ENCODE measurements at places on chromosomes 16 and 17.

- ATAC-seq, result no peak
Observed at GRCh38 chr17:42303694-42304093, 15.4 kb downstream of the STAT5A start.

- no peak for ATAC-seq
Observed at GRCh38 chr16:67647111-67647651, 2.2 kb downstream of the CARMIL2 start.

DNA sequence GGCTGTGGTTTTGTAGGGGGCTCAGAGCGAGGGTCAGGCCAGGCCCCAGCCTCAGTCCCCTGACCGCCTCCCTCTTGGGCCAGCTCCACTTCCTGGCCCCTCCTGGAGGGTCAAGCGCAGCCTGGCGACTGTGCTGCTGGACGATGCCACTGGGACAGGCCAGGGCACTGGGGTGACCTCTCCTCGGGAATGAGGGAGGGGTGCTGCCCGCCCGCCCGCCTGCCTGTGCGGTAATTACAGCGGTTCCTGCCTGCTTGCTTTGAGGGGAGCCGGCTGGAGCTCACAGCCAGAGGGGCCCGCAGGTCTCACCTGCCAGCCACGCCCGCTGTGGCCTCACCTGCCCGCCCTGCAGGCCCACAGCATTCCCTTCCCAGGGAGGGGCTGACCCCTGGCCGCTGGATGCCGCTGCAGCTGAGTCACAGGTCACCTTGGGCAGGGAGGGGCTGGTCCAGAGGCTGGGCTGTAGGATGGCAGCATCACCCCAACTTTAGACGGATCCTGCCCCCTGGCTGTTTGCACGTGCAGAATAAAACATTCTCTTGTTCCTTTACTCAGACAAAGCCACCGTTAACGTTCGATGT is 76.7 kb upstream of the CBX4 start:
- no peak for ATAC-seq

DNA sequence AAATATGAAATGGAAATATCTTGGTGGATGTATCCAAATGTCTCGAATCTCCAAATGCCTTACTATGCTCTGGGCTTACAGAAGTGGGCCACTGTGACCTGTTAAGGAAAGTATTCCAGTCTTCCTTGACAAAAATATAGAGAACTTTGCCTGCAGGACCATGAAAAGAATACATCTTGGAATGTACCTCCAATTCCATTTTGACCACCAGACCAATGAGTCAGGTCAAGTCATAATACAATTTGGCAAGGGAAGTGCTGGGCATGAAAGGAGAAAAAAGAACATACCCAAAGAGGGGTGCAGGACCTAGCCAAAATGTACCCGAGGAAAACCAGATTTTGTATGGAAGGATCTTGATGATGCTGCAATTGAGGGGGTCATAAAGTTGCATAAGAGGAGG is 1153.7 kb upstream of the GOT2 start:
- ATAC-seq, result no peak

All from activated CD4-positive, CD25-positive, alpha-beta regulatory T cell treated with anti-CD3 and anti-CD28 coated beads, Interleukin-2, amount 50 U/mL, for 24 hours (primary cell).